ENCODE measurements at places on chromosomes 7 and 10.

DNA sequence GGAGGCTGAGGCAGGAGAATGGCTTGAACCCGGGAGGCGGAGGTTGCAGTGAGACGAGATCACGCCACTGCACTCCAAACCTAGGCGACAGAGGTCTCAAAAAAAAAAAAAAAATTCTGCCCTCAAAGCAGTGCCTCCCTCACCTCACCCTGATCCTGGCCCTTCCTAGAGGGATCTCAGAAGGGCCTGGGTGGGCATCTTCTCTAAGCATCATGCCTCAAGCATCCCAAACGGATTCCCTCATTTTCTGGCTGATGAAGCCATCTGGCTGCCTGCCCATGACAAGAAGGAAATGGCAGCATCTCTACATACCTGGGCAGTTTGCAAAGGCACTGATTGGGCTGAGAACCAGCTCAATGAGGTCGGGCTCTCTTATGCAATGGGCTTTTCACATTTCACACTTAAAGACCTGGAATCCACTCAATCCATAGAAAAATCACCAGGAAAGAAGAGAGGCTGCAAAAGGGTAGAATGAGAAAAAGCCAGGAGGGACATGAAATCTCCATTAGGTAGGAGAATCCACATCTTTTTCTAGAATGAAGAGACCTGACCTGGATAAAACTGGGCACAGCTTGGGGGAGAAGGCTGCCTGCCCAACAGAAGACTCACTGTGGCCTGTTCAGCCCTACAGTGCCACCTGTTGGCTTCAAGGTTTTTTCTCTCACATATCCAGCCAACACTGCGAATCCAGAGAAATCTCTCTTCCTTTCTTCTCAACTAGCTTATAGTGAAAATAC, 48.1 kb downstream of the PDLIM1 start:
- DNase-seq: no peak

GRCh38 chr7:91310830-91311460, 46.7 kb downstream of the FZD1 start:
- no peak for DNase-seq

DNA sequence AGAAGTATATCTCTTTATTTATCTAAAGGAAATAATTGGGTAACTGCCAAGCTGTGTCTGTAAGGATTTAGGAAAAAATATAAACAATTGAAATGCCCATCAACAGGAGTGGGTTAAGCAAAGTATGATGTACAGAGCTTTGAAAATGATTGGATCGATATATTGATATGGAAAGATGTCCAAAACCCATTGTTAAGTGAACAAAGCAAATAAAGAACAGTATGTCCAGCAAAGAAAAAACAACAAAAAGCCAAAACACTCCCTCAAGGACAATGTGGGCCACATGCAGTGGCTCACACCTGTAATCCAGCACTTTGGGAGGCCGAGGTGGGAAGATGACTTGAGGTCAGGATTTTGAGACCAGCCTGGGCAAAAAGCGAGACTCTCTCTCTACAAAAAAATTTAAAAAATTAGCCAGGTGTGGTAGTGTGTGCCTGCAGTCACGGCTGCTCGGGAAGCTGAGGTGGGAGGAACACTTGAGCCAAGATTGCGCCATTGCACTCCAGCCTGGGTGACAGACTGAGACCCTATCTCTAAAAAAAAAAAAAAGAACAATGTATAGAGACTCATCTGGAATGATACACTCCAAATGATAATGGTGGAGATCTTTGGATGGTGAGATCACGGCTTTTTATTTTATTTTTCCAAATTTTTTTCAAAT, 37.9 kb downstream of the XRCC2 start:
- no peak for DNase-seq

DNA sequence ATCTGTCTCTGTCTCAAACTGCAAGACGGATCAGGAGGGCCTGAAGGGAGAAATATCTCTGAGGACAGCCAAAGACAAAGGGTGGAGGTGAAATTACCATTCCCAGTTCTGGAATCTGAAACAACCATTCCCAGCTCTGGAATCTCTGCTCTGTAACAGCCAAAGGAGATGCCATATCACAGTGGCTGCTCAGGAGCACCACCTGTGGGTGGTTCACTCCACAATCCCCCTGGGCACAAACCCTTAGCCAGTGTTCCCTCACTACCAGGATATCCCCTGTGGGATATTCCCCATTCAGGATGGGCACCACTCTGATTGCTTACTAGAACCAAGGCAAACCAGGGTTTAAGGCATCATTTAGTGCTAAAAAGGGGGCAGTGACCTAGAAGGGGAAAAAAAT, 199.0 kb downstream of the HTR7 start:
- DNase-seq: no peak

DNA sequence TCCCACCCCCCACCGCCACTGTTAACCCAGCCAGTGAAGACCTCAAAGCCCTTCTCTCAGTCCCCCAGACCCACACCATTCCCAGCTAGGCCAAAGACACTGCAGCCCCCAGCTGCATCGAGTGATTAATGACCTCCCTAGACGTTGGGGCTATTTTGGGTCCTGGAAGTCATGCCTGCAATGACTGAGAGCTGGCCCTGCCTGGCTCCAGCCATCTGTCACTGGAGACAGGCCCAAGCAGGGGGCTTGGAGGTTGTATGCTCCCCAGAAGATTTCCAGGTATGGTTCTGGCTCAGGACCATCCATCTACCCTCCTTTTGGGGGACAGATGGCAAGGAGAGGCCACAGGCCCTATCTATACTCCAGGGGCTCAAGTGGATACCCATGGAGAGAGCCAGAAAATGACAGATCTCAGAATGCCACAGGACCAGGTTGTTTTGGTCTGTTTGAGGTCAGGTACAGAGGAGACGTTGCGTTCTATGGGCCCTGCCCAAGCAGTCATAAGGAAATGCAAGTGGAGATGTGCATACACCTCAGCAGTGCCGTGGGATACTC, 5.1 kb downstream of the KCNIP2 start:
- no peak for DNase-seq

GRCh38 chr7:33130184-33130583, 820 bp downstream of the BBS9 start:
- DNase-seq: no peak

- no peak for DNase-seq
Observed at GRCh38 chr7:106034383-106034782, 71.3 kb downstream of the CDHR3 start.

GRCh38 chr10:11335881-11336430, 275.5 kb downstream of the USP6NL start:
- DNase-seq: no peak

DNA sequence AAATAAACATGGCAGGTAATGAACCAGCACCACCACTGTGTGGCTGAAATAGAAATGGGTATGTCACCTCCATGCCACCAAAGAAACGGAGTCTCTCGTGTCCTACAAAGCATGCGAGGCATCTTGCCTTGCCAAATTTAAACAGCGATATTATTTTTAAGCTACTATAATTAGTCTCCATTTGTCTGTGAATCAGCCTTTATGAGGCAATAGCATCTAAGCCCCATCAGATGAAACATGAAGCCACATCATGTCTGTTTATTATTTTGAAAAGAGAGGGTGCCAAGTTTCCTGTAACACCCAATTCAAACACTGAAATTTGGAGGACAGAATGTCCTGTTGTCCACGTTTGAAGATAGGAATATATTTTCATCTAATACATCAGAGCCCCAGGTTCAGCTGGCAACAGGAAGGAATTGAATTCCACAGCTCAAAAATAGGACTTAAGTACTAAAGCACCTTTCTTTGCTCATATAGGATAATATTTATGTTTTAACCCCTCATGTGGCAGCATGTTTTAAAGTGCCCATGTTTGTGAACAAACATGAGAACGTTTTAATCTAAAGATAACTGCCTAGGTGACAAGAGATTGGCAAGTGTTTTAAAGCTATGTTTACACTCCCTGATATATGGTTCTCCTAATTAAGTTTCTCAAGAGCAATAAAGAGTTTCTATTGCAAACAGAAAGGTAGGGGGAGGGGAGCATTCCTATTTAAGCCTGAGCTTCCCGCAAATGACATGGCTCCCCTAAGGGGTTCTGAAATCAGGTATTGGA, 86.8 kb downstream of the SORBS1 start:
- no peak for DNase-seq

DNA sequence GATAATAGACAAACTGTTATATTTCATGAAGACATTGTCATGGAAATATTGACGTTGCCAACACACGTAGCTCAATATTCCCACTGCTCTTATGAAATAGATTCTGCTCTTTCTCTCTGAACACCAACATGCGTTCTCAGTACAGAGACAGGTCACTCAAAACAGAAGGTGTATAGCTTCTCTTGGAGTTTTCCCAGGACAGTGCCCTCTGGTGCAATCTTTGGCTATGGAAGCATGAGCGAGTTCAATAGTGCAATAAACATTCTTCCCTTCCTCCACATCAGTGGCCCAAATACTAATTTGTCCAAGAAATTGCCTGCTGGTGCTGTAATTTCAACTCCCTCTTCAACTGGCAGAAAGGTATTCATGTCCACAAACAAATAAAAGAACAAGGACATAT, 145.3 kb downstream of the MAGI2 start:
- no peak for DNase-seq

DNA sequence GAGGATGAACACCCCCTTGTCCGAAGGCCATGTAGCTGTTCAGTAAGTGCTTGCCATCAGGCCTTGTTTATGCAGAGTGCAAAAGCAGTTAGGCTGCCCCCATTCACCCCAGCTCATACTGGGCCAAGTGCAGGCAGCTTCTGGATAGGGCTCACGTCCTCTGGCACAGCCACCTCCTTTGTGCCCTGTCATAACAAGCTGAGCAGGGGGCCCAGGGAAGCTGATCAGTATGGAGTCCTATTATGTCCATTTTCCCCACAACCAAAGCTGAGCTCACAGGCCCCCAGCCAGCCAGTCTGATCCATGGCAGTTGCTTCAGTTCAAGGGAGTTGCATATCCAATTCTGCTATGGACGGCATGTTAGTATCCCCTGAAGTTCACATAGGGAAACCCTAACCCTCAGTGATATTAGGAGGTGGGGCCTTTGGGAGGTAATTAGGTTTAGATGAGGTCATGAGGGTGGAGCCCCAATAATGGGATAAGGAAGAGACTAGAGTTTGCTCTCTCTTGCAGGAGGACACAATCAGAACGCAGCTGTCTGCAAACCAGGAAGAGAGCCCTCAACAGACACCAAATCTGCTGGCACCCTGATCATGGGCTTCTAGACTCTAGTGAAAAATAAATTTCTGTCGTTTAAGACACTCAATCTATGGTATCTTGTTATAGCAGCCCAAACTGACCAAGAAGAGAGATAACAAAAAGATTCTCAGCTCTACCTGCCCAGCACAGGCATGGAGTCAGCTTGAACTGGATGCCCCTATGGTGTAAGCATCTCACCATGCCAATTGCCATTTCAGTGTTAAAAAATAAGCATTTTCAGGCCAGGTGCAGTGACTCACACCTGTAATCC, 155.9 kb downstream of the FGFR2 start:
- DNase-seq: no peak

GRCh38 chr7:18792871-18793595, 297.5 kb downstream of the HDAC9 start:
- no peak for DNase-seq

GRCh38 chr10:2476218-2476811, 591.0 kb upstream of the PFKP start:
- DNase-seq: no peak

- DNase-seq: no peak
Observed at GRCh38 chr10:75269605-75270004, 33.8 kb upstream of the COMTD1 start.

DNA sequence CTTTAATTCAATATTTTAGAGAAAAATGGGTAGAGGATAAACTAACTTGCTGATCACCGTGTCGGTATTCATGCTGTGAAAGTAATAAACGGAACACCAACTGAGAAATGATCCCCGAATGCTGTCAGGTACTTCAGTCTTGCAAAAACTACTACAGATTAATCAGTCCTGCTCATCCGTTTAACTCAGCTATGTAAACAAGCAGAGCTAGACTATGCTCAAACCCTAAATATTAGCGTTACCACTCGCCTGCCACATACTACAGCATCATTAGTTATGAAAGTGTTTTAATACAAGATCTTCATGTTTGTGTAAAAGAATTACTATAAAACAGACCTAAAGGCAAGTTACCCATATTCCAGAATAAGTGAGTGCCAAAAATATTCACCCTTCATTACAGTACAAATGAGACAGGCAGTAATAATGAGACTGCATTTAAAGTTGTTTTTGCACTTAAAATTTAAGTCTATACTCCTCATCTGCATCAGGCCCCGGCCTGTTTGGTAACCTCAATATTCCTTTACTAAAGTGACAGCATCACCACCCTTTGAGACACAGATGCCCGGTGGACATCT, 952 bp downstream of the DNMBP start:
- DNase-seq: no peak

- no peak for DNase-seq
Observed at GRCh38 chr10:30378201-30378995, 29.3 kb upstream of the MTPAP start.

Measured in activated T-helper 1 cell treated with anti-CD3 and anti-CD28 coated beads, Interleukin-2, amount 50 U/mL, for 16 hours (primary cell).